ENCODE measurements at places on chromosomes 4 and X.

- peak; percentile 16 for DNase-seq
Observed at GRCh38 chrX:118373538-118373937, 27.6 kb downstream of the WDR44 start.

DNA sequence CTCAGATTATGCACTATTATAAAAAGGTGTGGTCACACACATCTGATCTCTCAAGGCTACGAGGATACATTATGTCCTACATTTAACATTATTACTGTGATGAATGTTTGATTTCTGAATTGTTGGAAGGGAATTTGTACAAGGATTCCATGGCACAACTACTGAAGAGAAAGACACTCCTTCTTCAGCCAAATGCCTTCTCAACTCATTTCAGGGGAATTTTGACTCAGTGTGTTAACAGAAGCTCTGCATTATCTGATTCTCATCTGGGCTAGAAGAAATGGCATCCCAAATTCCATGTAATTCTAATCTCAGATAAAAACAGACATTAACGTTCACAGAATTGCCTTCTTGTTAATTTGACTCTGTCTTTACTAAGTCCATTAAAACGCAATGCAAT, 477.7 kb downstream of the PDGFC start:
- DNase-seq = no peak

GRCh38 chr4:103496800-103497199, 223.0 kb downstream of the TACR3 start:
- DNase-seq = no peak

GRCh38 chr4:105399532-105400161, 74.2 kb downstream of the PPA2 start:
- DNase-seq = peak; percentile 91

DNA sequence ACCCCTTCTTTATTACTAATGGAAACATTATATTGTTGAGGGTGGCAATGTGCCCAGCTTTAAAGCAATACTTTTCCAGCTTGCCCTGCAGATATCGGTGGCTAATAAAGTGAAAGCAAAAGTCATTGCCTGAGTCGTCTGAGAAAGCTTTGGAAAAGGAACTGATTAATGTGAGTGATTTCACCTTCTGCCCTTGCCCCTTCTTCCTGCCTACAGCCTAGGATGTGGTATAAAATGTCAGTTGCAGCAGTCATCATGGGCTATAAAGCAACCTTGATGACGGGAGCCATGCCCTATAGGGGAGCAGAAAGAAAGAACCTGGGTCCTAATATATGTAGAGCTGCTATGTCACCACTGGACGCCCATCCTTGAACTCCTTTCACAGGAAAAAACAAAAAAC, 132.4 kb upstream of the USP9X start:
- peak; percentile 27 for DNase-seq

- no peak for DNase-seq
Observed at GRCh38 chr4:111697176-111697942, 447.9 kb upstream of the FAM241A start.

DNA sequence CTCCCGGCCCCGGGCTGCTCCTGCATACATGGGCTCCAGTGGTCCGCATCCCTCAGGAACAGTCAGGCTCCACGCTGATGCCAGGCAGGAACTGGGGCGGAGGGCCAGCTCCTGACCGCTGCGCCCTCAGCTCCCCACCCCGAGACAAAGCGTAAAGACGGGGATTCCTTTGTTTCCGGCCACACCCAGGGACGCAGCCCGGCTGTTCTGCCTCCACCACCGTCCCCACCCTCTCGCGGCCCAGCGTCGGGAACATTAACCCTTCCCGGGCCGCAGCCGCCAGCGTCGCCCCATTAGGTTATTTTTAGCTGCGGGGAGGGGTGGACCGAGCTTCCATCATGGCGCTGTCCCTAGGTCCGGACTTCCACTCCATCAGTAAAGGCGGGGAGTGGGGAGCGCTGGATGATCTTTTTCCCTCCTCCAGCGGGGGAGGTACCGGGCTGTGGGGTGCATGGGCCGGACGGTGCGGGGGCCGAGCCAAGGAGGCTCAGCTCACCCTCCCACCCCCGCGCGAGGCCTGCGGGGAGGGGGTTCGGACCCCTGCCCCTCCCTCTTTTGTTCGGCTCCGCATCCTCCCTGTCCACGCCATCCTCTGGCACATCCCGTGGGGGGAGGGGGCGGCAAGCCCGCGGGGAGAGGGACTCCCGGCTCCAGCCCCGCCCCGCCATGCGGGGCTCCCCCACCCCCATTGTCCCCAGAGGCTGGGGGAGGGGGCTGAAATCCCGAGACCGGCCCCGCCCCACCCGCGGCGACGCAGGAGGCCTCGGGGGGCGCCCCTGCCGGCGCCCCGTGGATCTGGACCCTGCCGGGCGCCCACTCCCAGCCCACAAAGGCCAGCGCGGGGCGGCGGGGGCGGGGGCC, 5.3 kb downstream of the CRMP1 start:
- no peak for DNase-seq

DNA sequence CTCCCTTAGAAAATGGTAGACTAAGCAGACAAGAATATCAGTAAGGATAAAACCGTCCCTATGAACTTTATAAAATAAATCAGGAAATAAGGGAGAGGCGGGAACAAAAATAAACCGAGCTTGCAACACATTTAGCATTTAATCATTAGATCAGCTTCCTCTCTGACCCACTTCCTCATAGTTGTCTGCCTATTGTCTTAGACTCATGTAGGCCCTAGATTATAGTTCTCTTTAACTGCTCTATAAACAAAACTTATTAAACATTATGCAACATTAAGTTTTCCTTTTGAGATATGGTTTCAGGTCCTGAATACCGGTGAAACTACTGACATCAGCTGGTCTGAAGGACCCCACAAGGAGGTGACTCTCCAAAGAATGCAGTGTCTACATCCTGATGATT, 15.8 kb upstream of the SRD5A3 start:
- peak; percentile 64 for DNase-seq

DNA sequence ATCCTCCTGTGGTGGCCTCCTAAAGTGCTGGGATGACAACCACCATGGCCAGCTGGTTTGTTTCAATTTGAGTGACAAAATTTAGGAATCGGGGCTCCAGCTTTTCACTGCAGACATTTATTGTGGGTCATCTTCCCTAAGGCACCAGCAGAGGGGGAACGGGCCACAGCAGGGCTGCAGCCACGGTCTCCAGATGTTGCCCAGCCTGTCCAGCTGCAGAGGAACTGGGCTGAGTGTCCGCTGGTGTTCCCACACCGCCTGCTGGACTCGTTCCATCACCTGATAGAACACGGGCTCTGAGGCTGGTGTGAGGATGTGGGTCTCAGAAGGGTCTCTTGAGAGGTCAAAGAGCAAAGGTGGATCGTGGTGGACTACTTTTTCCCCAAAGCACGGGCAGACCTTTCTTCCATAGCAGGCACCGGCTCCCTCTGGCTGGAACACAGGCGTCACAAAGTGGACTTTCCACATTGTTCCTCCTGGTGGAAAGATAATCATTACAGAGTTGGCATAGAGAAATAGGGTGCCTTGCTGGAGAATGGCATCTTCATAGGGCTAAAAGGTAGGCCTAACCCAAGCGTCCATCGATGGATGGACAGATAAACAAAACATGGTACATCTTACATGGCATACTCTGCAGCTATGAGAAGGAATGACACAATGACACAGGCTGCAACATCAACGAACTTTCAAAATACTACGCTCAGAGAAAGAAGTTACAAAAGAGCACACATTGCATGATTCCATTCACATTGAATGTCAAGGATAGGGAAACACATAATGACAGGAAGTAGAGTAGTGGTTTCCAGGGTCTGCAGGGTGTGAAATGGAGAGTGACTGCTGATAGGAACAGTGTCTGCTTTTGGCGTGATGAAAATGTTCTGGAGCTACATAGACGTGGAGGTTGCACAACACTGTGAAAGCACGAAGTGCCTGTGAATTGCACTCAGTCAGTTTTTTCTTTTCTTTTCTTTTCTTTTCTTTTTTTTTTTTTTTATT, 5.9 kb upstream of the ARSD start:
- peak; percentile 10 for DNase-seq

DNA sequence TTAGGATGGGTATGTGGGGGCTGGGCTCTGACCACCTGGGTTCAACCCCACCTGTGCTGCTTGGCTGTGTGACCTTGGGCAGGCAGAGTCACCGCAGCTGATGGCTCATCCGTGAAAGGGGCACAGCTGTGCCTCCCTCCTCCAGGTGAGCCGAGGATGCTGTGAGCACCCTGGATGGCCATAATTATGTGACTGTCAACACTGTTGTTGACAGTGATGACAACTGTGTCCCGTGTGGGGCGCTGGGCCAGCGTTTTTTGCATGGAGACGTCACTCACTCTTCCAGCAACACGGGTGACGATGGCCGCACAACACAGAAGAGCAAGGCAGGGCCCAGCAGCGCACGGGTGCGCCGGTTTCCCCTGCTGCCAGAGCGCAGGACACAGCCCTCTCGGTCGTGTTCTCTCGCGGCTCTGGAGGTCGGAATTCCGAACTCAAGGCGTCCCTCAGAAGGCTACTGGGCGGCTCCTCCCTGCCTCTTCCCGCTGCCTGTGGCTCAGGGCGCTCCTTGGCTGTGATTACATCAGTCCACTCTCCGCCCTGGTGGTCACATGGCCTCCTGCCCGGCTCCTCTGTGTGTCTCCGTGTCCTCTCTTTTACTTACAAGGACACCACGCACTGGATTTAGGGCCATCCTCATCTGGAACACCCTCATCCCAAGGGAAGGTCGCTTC, 1.3 kb downstream of the SH3TC1 start:
- peak; percentile 78 for DNase-seq

DNA sequence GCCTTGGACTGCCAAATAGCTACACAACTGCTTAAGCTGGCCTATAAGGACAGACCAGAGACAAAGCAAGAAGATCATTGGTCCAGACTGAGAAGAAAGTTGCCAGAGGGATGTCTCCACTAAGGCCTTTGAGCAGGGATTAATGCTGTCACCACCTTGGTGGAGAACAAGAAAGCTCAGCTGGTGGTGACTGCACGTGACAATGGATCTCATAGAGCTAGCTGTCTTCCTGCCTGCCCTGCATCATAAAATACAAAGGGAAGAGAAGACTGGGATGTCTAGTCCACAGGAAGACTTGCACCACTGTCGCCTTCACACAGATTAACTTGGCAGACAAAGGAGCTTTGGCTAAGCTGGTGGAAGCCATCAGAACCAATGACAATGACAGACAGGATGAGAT, 40.5 kb upstream of the FAM120C start:
- DNase-seq = no peak

DNA sequence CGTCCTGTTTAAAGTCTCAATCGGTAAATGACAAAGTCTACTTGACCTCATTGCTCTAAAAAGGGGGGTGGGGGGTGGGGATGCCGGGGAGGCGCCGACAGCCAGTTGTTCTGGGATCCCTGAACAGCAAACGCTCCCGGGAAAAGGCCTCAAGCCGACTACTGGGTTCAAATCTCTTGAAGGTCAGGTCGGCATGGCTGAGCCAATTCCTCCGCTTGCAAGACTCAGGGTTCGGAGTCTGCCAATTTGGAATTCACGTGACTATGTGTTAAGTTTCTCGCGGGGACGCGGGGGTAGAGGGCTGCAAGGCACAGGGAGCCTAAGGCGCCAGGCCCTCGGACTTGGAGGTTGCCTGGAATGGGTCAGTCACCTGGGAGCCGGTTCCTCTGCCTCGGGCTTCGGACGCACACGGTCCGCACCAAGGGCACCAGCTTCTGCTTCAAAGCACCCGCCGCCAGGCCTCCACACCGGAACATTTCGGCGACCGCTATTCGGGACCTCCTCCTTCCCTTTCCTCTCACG, 399 bp downstream of the AIFM1 start:
- no peak for DNase-seq

DNA sequence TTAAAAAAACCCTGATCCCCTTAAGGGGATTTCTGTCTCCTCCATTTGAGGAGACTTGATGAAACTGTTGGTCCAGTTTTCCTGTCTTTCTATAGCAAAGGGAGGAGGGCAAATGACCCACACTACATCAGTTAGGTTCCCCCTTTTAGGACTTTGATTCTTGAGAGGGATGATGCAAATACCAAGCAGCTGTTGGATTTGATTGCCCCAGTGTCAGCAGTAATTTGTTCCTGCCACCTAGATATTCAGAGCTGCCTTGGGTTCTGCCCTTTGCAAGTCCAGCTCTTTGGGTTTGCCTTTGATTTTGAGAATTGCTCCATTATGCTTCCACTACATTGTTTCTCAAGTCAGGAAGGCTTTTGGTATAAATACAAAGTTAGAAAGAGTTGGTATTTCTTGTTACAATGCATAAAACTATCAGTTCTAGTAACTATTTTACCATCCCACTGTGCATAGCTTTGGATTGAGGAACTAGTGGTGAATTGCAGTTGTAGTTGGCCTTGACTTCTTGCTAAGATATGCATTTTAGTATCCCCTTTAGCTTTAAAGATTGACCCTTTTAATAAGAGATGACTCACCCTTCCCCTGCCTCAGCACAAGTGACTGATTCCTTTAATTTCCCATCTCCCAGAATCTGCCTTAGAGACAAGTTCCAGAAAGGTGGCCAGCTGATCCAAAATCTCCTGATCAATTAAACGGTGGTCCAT, 24.3 kb upstream of the ZNF330 start:
- DNase-seq = no peak

GRCh38 chr4:145785391-145786008, 105.6 kb downstream of the C4orf51 start:
- DNase-seq = peak; percentile 32

DNA sequence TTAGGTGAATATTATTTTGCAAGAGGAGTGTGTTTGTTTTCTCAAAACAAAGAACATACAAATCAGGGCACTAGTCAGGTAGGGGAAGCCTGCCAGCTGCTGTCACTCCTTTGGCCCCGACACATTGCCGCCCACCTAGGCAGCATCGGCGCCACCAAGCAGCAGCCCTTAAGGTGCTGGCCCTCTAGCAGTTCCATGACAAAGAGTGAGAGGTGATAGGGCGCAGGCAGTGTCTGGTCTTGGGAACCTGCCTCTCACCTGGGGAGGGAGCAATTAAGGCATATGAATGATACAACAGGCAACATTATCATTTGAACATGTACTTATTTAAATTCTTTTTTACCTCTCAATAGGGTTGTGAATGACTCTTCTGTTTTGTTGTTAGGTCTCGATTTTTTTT, 135.1 kb downstream of the PLS3 start:
- DNase-seq = no peak

DNA sequence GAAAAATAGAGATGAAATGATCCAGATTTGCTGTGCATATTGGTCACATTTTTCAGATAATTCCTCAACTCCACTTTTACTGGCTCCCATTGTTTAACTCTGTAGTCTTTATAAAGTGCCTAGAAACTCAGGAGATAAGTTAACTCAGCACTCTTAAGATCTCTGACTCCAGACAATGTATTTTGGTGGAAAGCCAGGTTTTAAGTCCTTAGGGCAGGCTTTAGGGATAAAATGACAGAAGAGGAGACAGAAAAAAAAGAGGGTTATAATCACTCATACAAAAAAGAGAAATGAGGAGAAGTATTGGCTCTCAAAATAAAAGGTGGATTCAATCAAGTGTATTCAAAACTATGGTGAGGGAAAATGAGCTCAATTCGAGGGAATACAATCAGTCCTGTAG, 674.8 kb upstream of the INTU start:
- peak; percentile 26 for DNase-seq

Data from cardiac fibroblast (primary cell).